ENCODE measurements at places on chromosomes 3 and 15.

DNA sequence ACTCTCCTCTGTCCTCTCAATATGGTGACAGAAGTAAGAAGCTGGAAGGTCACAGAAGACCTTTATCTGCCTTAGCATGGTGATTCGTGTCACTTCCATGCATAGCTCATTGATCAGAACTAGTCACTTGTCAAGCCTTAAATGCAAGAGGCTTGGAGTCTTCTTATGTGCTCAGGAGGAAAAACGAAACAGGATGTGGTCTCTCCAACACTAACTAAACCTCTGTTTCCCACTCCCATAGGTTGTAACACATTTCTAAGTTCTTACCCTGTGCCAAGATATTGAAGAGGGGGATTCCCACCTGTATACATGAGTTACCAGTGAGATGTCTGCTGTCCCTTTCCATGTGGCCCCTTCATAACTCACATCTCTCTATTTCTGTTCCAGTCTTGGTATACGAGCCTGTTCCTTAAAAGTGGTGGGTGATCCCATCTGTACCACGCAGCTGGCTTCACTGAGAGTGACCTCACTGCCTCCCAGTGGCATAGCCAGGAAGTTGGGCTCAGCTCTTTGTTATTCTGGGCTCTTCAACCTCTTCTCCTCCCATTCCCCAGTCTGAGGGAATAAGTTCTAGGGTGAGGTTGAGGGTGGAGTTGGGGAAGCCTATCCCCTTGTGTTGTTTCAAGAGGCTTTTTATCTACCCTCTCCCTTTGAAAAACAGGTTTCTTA lies 203.2 kb upstream of the PPP2R3A start:
- no peak for DNase-seq

GRCh38 chr3:184691397-184692231 lies 20.2 kb downstream of the MAGEF1 start:
- DNase-seq, result no peak

- peak; percentile 44 for DNase-seq
These were observed 19.1 kb upstream of the TM4SF18 start for GRCh38 chr3:149352556-149352955.

DNA sequence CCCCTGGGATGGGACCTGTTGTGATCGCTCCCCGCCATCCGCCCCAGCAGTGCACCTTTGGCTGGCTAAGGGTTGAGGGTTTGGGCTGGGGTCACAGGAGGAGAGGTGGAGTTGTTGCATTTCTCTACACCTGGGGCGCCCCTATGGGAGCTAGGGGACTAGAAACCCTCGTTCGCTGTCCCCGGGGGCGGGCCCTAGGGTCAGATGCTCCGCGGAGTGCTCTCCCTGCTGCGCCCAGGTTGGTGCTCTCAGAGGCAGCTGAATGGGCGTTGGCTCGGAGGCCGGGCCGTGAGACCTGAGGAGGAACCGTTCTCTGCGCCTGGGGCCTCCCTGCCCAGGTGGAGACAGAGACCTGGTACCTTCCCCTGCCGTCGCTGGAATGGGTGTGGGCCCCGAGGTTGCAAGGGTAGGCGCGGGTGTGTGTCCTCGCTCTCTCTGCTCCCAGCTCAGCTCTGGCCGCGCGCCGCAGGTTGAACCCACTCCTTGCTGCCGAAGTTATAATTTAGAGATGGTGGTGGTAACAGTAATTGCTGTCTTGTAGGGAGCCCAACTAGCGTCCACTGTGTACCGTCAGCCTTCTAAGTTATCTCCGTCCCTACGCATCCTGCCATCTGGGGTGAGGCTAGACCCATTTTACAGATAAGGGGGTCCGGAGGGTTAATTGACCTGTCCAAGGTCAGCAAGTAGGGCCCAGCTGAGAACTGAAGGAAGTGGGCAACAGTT lies 965 bp downstream of the FLNB start:
- DNase-seq, result peak; percentile 48

DNA sequence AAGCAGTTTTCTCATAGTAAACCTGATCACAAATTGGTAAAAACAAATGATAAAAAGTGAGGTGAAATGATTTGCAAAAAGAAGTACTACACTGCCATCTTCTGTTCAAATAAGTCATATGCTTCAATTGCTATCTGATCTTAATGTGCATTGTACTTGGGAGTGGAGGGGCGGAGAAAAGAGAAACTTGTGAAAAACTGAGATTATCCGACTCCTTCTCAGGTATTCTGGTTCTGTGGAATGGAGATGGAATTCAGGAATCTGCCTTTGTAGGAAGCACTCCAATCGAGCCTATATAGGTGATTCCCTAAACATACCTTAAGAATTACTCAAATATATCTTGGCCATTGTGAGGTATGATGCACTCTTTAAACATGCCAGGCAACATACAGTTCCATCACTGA lies 180.6 kb downstream of the CHL1 start:
- DNase-seq, result no peak

- DNase-seq, result no peak
These were observed 144.1 kb downstream of the RORA start for GRCh38 chr15:61084944-61085367.

DNA sequence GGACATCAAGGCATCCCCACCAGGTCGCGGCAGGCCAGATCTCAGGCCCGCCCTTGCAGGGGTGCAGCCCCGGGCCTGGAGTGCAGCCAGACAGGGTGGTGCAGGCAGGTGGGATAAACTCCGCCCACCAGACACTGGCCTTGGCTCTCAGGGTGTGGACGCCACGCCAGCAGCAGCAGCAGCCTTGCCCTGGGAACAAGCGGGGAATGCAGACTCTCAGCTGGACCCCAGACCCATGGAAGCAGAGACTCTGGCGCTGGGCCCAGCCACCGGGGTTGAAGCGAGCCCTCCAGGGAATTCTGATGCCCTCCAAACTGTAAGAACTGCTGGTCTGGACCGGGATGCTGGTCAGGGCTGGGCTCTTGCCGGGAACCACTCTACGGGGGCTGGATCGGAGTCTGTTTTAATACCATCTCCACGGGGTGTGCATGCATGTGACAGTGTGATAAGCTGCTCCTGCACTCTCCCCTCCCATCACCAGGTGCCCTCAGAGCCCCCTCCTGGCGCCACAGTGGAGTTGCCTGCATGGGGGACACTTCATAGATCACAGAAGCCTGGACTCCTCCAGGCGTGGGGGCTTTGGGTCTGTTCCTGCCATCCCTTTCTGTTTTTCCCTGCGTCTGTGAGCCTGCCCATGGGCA lies 142.7 kb downstream of the NSMCE3 start:
- DNase-seq, result no peak

DNA sequence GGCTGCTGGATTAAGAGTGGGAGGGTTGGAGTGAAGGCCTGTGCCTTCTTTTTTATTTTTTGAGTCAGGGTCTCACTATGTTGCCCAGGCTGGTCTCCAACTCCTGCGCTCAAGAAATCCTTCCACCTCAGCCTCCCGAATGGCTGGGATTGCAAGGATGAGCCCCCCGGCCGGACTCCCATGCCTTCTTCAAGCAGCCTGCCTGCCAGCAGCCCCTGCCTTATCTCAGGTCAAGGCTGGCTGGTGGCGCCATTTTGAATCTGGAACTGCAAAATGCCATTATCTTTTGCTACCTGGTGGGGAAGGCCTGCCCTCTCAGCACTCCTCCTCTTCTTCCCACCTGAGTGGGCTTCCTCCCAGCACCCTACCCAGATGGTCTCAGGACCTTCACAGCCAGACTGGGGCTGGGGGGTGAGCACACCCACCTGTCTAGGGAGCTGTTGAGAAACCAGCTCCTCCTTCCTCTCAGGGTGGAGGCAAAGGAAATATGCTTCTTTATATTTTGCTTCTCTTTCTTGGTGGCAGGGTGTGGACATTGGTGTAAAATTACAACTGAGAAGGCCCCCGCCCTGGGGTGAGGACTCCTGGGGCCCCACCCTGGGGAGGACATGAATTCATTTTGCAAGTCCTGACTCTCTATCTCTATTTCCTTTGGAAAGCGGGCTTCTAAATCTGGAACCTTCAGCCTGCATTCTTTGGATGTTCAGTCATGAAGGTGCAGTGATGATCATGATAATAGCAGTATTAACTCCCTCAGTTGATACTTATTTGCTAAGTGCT lies 7.7 kb upstream of the FLNB start:
- DNase-seq, result no peak

GRCh38 chr3:152176998-152177397 lies 91.7 kb upstream of the MBNL1 start:
- DNase-seq, result no peak

GRCh38 chr3:36964817-36965216 lies 20.0 kb upstream of the TRANK1 start:
- DNase-seq, result no peak

GRCh38 chr3:8980756-8981257 lies 17.5 kb upstream of the RAD18 start:
- no peak for DNase-seq

- no peak for DNase-seq
These were observed 1476.9 kb downstream of the SI start for GRCh38 chr3:163601426-163601825.

DNA sequence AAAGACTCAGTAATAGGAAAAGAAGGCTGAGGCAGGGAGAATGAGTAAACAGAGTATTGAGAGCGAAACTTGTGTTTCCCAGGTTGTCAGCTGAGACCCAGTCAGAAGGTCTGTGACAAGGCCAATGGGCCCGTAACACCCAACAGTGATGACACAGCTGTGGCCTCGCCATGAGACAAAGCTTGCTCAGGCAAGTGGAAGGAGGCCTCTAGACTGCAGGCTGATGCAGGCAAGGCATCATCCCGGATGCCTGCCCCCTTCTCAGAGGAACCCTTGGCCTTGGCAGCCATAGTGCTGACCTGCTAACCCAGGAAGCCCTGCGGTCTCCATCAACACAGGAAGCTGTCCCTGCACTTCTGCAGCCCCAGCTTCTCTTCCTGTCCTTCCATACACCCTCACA lies 15.4 kb downstream of the RAB6B start:
- DNase-seq, result no peak

- no peak for DNase-seq
These were observed 122.7 kb downstream of the MEIS2 start for GRCh38 chr15:36977659-36978058.

DNA sequence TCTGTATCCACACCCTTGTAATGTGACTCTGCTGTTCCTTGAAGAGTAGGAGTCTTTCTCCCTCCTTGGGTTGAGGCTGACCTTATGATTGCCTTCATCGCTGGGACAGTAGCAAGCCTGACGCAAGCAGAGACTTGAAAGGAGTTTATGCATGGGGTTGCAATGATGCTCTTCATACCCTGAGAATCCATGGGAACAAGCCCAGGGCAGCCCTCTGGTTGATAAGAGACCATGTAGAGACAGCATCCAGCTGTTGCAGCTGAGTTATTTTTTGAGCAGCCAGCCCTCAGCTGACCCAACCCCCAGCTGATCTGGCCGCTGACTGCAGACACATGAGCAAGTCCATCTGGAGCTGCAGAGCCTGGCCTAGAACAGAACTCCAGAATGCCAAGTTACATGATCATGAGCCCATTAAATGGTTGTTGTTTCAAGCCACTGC lies 60.6 kb upstream of the ARNT2 start:
- DNase-seq, result no peak

DNA sequence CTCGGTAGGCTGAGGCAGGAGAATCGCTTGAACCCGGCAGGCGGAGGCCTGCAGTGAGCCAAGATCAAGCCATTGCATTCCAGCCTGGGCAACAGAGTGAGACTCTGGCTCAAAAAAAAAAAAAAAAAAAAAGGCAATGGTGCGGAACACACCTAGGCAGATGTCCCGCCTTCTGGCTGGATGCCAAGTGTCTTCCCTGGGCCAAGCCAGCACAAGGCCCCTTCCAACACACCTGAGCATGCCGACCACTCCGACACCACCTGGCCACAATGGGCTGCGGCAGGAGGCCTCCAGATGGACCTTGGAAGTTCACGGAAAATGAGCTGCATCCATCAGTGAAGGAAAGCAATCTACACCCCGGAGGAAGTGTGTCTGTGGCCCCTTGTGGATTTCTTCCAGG lies 19.0 kb downstream of the NUP210 start:
- DNase-seq, result no peak

DNA sequence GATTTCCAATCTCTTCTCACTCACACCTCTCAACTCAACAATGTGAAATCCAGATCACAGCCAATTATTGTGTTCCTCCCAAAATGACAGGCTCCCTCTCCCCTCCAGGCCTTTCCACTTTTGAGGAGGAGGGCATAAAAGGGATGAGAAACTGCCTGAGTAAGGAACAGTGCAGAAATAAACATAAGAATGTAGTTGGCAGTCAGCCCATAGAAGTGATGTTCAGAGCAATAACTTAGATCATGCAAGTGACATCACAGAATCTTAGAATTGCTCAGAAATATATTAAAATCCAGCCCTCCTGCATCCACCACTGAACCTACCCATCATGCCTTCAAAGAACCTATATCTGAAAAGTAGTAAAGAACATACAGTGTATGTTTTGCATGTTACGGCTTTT lies 299.4 kb upstream of the GADL1 start:
- DNase-seq, result no peak

DNA sequence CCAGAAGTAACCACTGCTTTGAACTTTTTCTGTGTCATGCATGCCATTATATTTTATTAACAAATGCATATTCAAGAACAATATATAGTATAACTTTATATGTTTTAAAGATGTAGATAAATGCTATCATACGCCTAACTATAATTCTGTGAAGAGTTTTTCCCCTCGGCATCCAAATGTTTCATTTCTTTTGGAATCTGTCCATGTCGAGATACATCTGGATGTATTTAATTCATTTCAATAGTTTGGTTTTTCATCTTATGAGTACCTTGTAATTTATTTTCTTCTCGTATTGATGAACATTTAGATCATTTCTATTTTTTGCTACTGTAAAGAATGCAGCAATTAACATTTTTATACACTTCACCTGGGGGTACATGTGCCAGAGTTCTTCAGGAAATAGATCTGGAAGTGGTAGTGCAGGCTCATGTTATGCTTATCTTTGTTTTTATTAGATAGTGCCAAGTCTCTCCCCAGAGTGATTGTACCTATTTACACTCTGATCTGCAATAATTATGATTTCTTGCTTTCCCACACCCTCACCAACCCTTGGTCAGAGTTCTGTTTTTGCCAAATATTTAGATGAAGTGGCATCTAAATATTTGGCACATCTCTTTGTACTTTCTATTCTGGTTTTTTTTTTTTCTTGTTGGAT lies 29.7 kb downstream of the USP13 start:
- DNase-seq, result no peak

GRCh38 chr3:158420654-158421396 lies 150.2 kb upstream of the MLF1 start:
- DNase-seq, result no peak

GRCh38 chr3:34185301-34185700 lies 386.9 kb downstream of the PDCD6IP start:
- no peak for DNase-seq

DNA sequence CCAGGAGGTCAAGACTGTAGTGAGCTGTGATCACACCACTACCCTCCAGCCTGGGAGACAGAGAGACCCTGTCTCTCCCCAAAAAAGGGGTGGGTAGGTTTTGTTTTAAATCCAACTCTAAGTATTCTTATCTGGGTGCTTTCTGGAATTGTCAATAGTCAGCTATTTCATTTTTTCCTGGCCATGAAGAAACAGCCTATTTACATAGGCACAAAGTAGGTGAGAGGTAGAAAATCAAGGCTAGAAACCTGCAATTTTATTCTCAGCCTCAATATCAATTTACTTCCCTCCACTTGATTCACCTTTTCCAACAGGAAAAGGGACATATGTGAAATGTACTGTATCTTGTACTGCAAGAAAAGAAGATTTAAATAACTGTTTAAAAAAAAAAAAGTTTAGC lies 45.9 kb downstream of the CSNK1G1 start:
- no peak for DNase-seq

- no peak for DNase-seq
These were observed 61.7 kb downstream of the AGTR1 start for GRCh38 chr3:148759430-148759829.

Measured in activated CD4-positive, alpha-beta T cell treated with anti-CD3 and anti-CD28 coated beads, Interleukin-2, amount 50 U/mL, for 48 hours (primary cell).